HFFc6 (cell line): ENCODE measurements at places on chromosomes 2 and 18. TPM values are rescaled to one million over a fixed set of nuclear protein-coding genes. Genes with fewer than 3 reads are reported as not detected.

DNA sequence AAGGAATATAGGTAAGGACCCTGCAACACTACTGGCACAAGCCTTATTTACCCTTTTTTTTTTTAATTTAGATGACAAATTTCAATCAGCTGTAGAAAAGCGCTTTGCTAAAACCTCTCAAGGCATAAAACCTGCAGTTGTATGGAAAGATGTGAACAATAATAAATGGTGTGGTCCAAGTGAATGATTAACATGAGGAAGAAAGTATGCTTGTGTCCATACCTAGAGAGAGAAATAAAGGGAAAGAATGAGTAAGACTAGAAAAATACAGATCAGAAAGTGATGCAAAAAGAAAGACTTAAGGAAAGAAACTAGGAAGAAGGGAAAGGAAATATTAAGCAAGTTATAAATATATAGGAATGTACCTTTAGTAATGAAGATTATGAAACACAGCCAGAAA lies 119.2 kb upstream of the SCN7A start:
- no peak overlapping the region for H3K4me3 ChIP-seq
- peaks cover 9% of the 10 kb centered on the region for H3K36me3 ChIP-seq
- no peak overlapping the region for H3K27ac ChIP-seq
- DNase-seq, result no peak
- H3K27me3 ChIP-seq, result peaks cover 6% of the 10 kb centered on the region; the same call in 1 of the 2 replicates
- peaks cover 11% of the 10 kb centered on the region for H3K4me1 ChIP-seq

DNA sequence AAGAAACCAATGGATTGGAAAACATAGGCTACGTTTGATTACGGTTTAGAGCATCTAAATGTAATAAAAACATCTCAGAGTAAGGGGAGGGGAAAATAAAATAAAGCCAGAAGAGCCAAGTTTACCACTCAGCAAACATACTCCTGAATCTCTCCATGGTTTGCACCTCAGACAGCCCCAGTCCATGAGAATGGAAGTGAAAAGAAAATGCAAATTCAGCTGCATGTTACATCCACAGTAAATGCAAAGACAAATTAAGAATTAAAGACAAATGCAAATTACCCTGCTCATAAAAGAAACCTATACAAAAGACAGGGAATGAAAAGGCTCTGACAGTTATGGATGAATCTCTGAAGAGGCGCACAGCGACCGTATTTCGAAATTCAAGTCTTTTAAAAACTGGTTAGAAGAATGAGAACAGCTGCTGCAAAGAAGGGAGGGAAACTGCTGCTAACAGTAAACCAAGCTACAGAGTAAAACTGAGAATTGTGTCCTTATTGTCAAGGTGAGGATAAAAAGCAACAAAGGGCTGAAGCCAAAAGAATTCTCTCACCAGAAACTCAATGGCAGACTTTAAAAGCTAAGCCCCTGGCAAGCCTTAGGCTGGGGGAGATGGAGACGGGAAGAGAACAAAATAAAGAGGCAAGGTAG lies 197.9 kb upstream of the ACVR2A start:
- H3K36me3 ChIP-seq, result no peaks in the 10 kb centered on the region
- no peaks in the 10 kb centered on the region for H3K4me1 ChIP-seq
- no peak overlapping the region for H3K27ac ChIP-seq
- H3K4me3 ChIP-seq, result no peak overlapping the region

- peak; percentile 95 for DNase-seq
- peaks cover 3% of the 10 kb centered on the region; the same call in 1 of the 2 replicates for H3K27me3 ChIP-seq
- H3K4me1 ChIP-seq, result peaks cover 20% of the 10 kb centered on the region
- H3K4me3 ChIP-seq, result no peak overlapping the region; the same call in 1 of the 2 replicates
- peak overlapping the region; percentile 79 for H3K27ac ChIP-seq
Measured at GRCh38 chr2:8598295-8599165, 83.3 kb upstream of the ID2 start.

The ANKRD29 gene
- 0.14 to 0.16 TPM in 2 of 3 replicates, not detected in the other for total RNA-seq
